Testis (tissue), 5 donors: ENCODE measurements at places on chromosomes 16 and 17. TPM values are rescaled to one million over a fixed set of nuclear protein-coding genes. Genes with fewer than 3 reads are reported as not detected.

Gene CASKIN1
- polyA plus RNA-seq, result 2.1 TPM

Gene SEPTIN1
- polyA plus RNA-seq, result 3.9 TPM

Gene LRRC75A
- 39.1 TPM for polyA plus RNA-seq

Gene ELMO3
- 22.2 TPM for polyA plus RNA-seq

Gene TMEM11
- 53.4 TPM for polyA plus RNA-seq

Gene IFI35
- polyA plus RNA-seq, result 15.0 TPM

Gene HOXB13
- polyA plus RNA-seq, result not detected

Gene CRYBA1
- polyA plus RNA-seq, result not detected

Gene DNAH2
- polyA plus RNA-seq, result 24.9 TPM

Gene PRSS21
- polyA plus RNA-seq, result 153 TPM

Gene PLSCR3
- polyA plus RNA-seq, result 14.2 TPM

Gene ODF4
- polyA plus RNA-seq, result 34.0 TPM

Gene BCL7C
- 40.2 TPM for polyA plus RNA-seq

Gene SLC6A4
- polyA plus RNA-seq, result 1.7 TPM

Gene MT3
- polyA plus RNA-seq, result 12.0 TPM

Gene ARL17A
- 2.8 TPM for polyA plus RNA-seq

Gene DRG2
- polyA plus RNA-seq, result 26.0 TPM

Gene DHX38
- 64.5 TPM for polyA plus RNA-seq

Gene PRDM7
- polyA plus RNA-seq, result 4.2 TPM

Gene KDM6B
- 27.8 TPM for polyA plus RNA-seq

Gene MILR1
- 3.7 TPM for polyA plus RNA-seq

Gene TP53TG3
- 13.5 TPM for polyA plus RNA-seq

Gene ITGAL
- 6.7 TPM for polyA plus RNA-seq
